ENCODE measurements at places on chromosomes 4 and X.
A peak's percentile ranks its signal among the peaks of the same experiment; 100 is the strongest.

DNA sequence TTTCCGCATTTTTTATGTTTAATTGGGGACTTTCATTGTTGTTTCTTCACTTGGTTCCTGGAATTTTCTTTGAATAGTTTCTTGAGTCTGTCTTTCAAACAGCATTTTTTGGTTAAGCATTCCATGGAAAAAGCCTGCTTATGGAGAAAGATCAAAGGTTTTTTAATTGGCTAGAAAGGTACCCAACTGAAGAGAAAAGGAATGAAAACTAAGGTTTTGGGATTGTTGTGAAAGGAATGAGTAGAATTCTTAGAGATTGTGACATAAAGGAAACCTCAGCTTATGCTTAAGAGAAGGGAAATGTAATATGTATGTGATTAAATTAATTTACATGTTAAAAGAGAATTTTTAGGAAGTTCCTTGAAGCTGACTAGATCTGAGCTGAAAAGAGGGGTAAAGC lies 82.8 kb downstream of the CCKAR start:
- DNase-seq = no peak

DNA sequence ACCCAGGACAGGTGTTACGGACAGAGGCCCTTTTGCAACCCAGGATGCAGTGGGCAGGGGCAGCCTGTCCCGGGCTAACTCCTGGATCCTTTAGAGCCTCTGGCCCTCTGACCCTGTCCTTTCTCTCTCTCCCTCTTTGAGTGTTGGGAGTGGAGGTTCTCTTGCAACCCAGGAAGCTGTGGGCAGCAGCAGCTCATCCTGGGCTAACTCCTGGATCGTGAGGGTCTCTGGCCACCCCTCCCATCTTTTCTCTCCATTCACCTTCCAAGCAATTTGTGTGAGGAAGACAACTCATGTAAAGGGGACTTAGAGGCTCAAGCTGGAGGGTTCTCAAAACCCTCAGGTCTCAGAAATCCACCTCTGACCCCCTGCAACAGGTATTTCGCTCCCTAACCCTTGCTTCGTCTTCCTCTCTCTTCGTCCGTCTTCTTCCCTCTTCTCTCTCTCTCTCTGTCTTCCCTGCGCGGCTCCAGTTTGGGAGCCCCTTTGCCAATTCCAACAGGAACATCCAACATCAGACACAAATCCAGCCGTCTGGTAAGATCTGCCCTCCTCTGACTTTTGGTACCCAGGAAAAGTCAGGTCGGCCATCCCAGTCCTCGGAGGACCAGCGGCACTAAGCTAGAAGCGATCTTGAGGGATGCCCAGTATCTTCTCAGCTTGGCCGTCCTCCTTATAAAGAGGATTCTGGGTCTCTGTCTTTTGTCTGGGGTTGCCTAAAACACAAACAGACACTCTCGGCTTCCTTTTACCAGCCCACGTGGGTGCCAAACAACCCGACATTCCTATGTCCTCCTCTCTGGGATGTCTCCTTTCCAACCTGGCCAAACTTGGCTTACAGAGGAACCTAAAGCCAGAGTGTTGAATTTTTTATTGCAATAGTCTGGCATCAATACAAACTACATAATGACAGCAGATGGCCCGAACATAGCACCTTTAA lies 7.9 kb downstream of the ASMTL start:
- DNase-seq = no peak

GRCh38 chr4:173448608-173449379 lies 49.9 kb upstream of the SCRG1 start:
- peak; percentile 37 for DNase-seq

GRCh38 chrX:154012336-154012991 lies 7.2 kb downstream of the IRAK1 start:
- no peak for DNase-seq

DNA sequence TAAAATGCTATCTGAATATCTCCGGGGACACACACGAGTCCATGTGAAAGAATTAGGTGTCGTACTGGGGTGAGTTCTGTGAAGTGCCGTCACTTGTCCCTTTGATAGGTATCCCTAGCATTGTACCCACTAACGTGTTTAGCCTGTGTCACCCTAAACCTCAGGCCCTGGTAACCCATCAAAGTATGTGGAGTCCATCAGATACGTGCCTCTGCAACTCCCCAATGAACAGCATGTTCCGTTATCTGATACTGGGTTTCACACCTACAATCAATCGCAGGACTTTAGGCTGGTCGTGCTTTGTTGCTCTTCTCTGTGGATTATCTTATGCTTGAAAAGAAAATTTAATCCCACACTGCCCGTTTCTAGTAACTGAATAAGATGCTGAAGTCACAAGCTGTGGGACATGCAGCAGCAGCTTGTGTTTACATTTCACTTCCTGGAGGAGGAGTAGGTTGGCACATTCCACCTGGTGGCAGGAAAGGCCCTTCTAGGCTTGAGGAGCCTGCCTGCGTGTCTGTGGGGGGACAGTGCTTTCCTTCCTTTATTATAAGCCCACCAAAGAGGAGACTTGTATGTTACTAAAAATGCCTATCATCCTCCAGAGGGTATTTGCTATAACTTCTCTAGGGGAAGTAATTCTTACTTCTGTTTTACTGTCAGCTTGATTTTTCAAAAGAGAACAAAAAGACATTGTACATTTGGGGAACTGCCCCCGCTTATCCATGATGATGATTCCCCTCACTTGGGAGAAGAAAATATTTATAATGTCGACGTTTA lies 127.2 kb downstream of the FNIP2 start:
- DNase-seq = no peak

GRCh38 chr4:100935090-100935489 lies 412.2 kb downstream of the PPP3CA start:
- no peak for DNase-seq

Data from NCI-H1105 (cell line).